Fibroblast of the aortic adventitia (primary cell): ENCODE measurements at places on chromosomes 5 and 9. TPM values are rescaled to one million over a fixed set of nuclear protein-coding genes. Genes with fewer than 3 reads are reported as not detected.

Gene LCN15
- not detected in 2 replicates for total RNA-seq

Gene RUFY1
- 53.0 and 143 TPM in 2 replicates for total RNA-seq

Gene WNT8A
- not detected in 2 replicates for total RNA-seq

Gene PFN3
- not detected in 2 replicates for total RNA-seq

Gene PROB1
- total RNA-seq, result 0.99 and 1.8 TPM in 2 replicates

Gene TPPP
- total RNA-seq, result not detected in 2 replicates

Gene TRPM6
- under 0.01 and 0.16 TPM in 2 replicates for total RNA-seq

Gene ABL1
- 55.5 and 73.3 TPM in 2 replicates for total RNA-seq

Gene MLANA
- not detected in 2 replicates for total RNA-seq

Gene CFAP90
- total RNA-seq, result not detected in 2 replicates

Gene OR1Q1
- 0.81 TPM in 1 of 2 replicates, not detected in the other for total RNA-seq

Gene KCNV2
- total RNA-seq, result not detected in 2 replicates

Gene FYB1
- total RNA-seq, result 0.08 and 0.54 TPM in 2 replicates

Gene ZNF300
- total RNA-seq, result 7.5 and 8.1 TPM in 2 replicates

Gene CCDC180
- total RNA-seq, result 4.2 and 27.2 TPM in 2 replicates

Gene TAL2
- not detected in 2 replicates for total RNA-seq

Gene SLC25A2
- 0.72 TPM in 1 of 2 replicates, not detected in the other for total RNA-seq

Gene CEP72
- total RNA-seq, result 1.6 and 3.5 TPM in 2 replicates

Gene SLC45A2
- 0.09 TPM in 1 of 2 replicates, not detected in the other for total RNA-seq

Gene PTPRD
- total RNA-seq, result 11.5 and 13.7 TPM in 2 replicates

Gene IFNB1
- not detected in 2 replicates for total RNA-seq

Gene DAB2IP
- total RNA-seq, result 11.4 and 17.4 TPM in 2 replicates

Gene CDKN2B-AS1
- 6.4 and 12.9 TPM in 2 replicates for total RNA-seq

Gene INSL6
- not detected in 2 replicates for total RNA-seq

Gene SLC6A3
- total RNA-seq, result not detected in 2 replicates

Gene ERGIC1
- 21.7 and 193 TPM in 2 replicates for total RNA-seq

Gene PRELID1
- total RNA-seq, result 118 and 120 TPM in 2 replicates

Gene SLC9A3
- total RNA-seq, result 0.25 and 1.8 TPM in 2 replicates

Gene MORN5
- total RNA-seq, result not detected in 2 replicates

Gene MELK
- 2.9 and 44.4 TPM in 2 replicates for total RNA-seq
